ENCODE measurements at places on chromosomes 2 and 18.

DNA sequence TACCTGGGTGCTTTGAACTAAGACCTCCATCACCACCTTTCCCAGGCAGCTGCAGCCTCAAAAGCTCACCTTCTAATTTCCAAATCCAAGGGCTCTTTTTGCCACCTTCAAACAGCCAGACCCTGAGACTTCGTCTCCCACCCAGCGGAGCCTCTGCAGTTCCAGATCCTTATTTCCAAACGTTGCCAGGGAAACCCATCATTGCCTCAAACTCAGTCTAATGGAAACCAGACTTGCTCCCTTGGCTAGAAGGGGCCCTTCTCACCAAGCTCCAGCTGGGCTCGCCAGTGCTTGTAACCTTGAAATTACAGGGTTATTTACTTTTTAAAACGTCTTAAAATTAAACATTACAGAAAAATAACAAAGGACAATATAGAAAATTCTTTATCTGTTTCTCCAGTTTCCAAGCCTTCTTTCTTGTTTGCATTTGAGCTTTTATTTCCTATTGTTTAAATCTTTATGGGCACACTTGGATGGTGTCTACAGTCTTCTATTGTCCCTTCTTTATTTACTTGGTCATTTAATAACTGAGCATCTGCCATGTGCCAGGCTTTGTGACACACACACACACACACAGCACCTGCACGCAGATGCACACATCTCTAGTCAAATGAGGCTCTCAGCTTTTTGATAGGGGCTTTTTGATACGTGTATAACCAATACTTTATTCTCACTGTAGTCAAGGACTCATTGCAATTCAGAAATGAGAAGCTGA, 36.1 kb downstream of the TRPM8 start:
- peak; percentile 26 for DNase-seq

DNA sequence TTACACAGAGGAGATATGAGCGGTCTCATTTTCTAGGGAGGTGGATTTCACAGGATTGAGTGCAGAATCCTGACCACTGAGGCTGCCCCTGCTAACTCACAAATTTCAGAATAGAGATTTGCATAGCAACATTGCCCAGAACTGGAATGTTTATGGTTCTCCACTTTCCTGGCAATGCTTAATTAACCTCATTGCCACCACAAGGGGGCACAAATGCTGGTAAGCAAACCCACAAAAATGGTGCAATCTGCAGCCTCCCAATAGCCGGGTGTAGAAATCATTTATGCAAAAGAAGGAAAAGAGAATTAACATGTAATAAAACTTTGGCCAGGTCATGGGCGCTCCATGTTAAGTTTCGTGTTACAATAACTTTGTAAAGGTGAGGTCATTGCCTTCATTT, 112.4 kb downstream of the CYRIA start:
- peak; percentile 5 for DNase-seq

GRCh38 chr2:207778298-207778882, 8.7 kb upstream of the FZD5 start:
- DNase-seq, result no peak

- no peak for DNase-seq
These were observed 141.5 kb upstream of the PKDCC start for GRCh38 chr2:41906338-41906725.

DNA sequence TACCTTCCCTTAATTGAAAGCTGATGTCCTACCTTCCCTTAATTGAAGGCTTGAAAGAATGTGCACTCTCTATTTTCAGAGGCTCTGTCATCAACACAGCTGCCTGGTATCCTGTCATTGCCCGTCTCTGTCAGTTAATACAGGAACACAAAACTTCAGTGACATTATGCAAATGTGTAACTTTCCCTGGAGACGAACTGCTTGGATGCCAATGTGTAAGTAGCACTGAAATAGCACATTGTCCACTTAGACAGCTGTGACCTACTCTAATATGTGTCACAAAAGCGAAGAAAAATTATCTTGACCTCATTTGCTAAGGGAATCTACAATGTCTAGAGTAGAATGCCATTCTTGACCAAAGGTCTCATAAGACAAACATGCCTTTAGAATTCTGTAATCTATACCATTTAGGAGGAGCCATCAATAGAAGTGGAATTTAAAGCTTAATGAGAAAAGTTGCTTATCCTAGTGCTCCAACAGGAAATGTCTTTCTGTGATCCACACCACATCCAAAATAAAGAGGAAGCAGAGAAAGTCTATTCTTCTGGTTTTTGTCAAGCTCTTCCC, 138.1 kb downstream of the BARD1 start:
- peak; percentile 8 for DNase-seq

DNA sequence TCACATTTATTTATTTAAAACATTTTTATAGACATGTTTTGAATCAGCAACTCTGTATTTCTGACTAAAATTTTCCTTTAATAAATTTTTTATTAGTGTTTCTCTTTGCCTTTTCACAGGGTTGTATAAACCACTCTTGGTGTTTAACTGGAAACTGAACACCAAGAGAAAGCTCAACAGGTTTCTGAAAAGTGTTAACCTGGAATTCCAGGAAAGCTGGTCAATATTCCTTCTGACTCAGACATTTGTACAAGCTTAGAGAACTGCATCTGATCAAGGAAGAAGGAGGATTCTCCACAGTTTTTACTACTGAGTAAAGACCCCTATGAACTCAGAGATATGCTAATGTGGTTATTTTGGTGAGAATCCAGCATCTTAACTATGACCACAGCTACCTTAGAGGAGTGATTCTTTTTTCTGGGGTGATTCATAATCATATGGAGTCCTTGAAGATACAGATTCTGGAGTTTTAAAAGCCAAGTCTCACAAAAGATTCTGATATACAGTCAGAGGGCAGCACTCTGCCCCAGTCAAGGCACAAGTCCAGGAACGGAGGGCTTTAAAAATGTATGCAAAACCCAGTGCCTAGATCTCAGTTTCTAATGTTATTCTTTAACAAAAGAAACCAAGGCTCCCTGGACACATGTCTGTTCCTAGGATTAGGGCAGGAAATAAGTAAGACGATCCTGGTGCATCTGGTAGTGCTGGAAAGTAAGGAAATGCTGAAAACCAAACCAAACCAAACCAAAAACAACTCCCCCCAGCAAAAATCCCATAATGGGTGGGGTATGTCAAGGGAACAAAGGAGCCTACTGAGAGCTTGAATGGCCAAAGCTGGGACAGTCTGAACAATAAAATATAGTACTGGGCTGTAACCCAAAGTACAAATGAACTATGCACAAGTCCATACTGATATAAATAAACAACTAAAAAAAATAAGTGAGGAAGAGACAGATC, 85.1 kb upstream of the FZD5 start:
- no peak for DNase-seq

DNA sequence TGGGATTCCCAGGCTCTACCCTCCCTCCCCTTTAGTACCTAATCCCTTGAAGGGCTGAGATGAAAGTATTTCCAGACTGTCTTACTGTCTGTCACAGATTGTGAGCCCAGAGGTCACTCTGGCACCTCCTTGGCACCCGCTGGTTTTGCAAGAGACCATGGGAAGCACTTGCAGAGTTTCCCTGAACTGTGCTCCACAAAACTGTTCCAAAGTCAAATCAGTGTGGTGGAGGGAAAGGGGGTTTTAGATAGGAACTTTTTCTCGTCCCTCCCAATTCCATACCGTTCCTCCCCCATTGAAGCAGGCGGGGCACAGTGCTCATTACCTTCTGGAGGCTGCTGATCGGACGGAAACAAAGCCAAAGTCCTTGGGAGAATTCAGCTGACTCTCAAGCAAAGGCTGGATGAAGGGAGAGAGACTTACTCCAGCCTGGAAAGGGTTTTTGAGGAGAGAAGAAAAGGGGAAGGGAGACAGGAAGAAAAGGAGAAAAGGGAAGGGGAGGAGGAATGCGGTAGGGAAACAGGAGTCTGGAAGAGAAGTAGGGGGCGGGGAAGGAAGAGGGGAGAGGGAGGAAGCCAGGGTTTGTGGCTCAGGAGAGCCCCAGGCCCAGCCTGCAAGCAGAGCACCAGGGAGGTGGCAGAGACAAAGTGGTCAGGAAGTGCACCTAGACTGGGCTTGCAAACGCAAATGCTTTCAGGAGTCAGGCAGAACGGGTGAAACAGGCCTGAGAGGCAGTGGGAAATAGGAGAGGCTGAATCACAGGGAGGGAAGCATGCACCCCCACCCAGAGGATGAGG, 88.4 kb upstream of the SP3 start:
- no peak for DNase-seq

DNA sequence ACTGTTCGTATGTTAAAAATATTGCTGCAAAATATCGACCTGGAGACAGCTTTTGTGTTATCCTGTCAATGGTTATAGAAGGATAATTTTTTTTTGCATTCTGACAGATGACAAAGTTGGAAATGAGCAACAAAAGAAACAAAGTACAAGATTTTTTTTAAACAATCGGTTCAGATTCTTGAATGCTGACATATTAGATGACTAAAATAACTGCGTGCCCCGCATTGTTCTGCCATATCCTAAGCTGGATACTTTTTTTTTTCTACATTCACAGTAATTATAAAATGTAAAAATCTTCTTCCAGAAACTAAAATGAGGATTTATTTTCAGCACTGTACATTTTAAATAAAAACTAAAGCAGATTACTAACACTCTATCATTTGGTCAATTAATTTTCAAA, 67.1 kb downstream of the ABCG8 start:
- no peak for DNase-seq

GRCh38 chr2:192051533-192051932, 143.2 kb downstream of the TMEFF2 start:
- no peak for DNase-seq

DNA sequence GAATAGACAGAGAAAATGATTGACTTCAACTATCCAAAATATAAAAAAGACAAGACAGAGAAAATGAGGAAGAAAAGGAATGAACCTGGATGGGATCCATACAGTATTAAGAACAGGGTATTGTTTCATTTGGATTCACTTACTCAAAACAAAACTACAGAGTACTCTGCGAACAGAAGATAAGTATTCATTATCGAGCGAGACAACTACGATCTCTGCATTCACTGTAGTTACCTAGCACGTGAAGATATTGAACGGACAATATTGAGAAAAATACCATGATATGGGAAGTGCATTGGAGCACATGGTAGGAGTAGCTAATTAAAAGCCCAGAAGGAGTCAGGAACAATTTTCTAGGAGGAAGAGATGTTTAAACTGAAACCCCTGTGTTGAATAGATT, 1.0 kb upstream of the ORC2 start:
- no peak for DNase-seq

DNA sequence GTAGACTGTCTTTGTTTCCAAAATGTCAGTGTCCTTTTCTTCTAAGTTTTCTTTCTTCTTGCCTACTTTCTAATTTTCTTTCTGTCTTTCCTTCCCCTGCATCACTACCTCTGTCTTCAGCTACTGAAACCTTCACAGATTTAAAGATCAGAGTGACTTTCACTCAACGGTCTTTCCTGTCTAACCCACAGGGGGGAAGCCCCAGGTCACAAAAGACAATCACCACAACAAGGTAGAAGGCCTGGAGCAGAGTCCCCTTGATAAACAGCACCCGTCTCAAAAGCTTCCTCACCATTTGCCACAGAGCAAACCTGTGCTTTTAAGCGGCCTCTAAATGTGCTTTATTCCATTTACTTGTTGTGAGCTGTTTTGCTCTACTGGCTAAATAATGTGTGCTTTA, 665.4 kb downstream of the BCL11A start:
- no peak for DNase-seq
